T-cell (primary cell): ENCODE measurements at places on chromosomes 3 and 15.

DNA sequence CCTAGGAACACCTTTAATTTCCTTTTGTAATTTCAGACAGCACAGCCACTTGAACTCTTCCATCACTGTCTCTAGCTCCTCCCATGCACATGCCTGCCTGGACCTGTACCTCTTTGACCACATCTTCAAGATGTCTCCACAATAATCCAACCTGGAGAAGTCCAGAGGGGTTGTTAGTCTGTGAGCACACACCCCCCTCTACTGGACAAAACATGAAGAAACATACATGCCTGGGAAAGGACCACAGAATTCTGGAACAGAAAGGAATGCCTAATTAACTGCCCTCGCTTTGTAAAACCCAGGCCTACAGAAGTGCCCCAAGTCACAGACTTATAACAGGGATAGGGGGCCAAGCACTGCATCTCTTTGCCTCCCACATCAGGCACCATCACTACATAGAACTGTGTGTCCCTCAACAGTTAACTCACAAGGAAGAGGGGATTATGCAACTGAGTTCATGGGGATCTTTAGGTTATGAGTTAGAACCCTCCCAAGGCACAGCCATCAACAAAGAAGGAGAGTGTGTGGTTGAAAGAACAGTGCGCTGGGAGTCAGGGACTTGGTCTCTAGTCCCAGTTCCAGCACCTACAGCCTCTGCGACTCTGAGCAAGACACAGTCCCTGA lies 61.7 kb downstream of the FMN1 start:
- no peak overlapping the region for H3K27ac ChIP-seq
- H3K27me3 ChIP-seq = peaks cover 8% of the 10 kb centered on the region
- no peaks in the 10 kb centered on the region for H3K4me1 ChIP-seq
- no peak overlapping the region for H3K4me3 ChIP-seq
- no peaks in the 10 kb centered on the region for H3K36me3 ChIP-seq

DNA sequence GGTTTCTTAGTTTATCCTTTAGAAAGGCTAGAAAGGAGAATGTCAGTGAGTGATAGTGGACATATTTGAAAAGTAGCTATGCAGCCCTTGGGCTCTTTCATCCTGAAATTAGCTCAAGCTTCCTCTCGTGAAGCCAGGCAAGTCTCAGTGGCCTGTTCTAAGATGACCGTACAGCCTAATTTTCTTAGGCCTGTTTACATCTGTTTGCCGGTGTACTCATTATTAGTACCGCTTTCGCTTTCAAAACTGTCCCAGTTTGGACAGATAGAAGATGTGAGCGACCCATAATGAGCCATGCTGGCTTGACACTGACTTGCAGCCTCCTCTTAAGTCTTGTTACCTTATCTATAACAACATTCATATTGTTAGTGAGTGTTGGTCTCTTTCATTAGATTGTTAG lies 5.7 kb upstream of the ARL14 start:
- H3K4me3 ChIP-seq = no peak overlapping the region
- H3K27ac ChIP-seq = no peak overlapping the region
- H3K36me3 ChIP-seq = no peaks in the 10 kb centered on the region
- no peaks in the 10 kb centered on the region for H3K27me3 ChIP-seq
- no peak for DNase-seq

- no peak overlapping the region for H3K4me3 ChIP-seq
- no peaks in the 10 kb centered on the region for H3K4me1 ChIP-seq
- no peak overlapping the region for H3K27ac ChIP-seq
- DNase-seq = no peak
Measured at GRCh38 chr3:131239267-131239666, 142.3 kb upstream of the NUDT16 start.

GRCh38 chr3:170049146-170050000 lies 11.6 kb downstream of the GPR160 start:
- no peaks in the 10 kb centered on the region for H3K36me3 ChIP-seq
- no peak overlapping the region for H3K4me3 ChIP-seq
- no peak for DNase-seq
- H3K27ac ChIP-seq = no peak overlapping the region
- H3K4me1 ChIP-seq = peaks cover 15% of the 10 kb centered on the region

- H3K27ac ChIP-seq = no peak overlapping the region
- peaks cover 13% of the 10 kb centered on the region for H3K36me3 ChIP-seq
- DNase-seq = no peak
- H3K27me3 ChIP-seq = no peaks in the 10 kb centered on the region
- H3K4me3 ChIP-seq = no peak overlapping the region
- H3K4me1 ChIP-seq = no peaks in the 10 kb centered on the region
Measured at GRCh38 chr3:57655727-57656126, 37.1 kb downstream of the DENND6A start.

- no peaks in the 10 kb centered on the region for H3K36me3 ChIP-seq
- no peaks in the 10 kb centered on the region for H3K27me3 ChIP-seq
- H3K27ac ChIP-seq = peak overlapping the region; percentile 79
- no peak for DNase-seq
- H3K4me1 ChIP-seq = peaks cover 30% of the 10 kb centered on the region
Measured at GRCh38 chr15:55407498-55408011, 604 bp downstream of the CCPG1 start.

GRCh38 chr3:71401695-71402231 lies 181.8 kb downstream of the FOXP1 start:
- no peaks in the 10 kb centered on the region for H3K36me3 ChIP-seq
- no peak for DNase-seq
- peak overlapping the region; percentile 11 for H3K27ac ChIP-seq
- no peaks in the 10 kb centered on the region for H3K27me3 ChIP-seq

DNA sequence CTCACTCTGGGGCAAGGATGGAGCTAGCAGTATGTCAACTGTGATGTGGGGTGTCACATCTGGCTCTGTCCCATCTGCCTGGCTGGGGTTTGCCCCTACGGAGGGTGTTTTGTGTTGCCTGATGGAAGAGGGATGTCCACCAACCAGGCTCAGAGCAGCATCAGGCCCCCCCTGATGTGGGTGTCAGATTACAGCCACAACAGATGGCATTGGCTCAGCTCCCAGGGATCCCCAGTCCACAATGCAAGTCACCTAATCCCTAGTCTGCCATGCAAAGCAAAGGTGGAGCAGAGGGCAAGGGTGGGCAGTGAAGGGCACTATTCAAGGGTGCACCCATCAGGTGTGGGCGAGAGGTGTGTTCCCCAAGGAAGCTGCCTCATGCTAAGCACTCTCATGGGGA lies 48.9 kb upstream of the AMOTL2 start:
- H3K4me3 ChIP-seq = no peak overlapping the region
- H3K27me3 ChIP-seq = peaks cover 9% of the 10 kb centered on the region
- H3K27ac ChIP-seq = no peak overlapping the region
- H3K36me3 ChIP-seq = no peaks in the 10 kb centered on the region
- DNase-seq = no peak
